CD4-positive, CD25-positive, alpha-beta regulatory T cell (primary cell): ENCODE measurements at places on chromosomes 3 and 15. TPM values are rescaled to one million over a fixed set of nuclear protein-coding genes. Genes with fewer than 3 reads are reported as not detected.

- no peak for DNase-seq
Observed at GRCh38 chr15:93519599-93519998, 430.6 kb upstream of the RGMA start.

The KNSTRN gene
- total RNA-seq = 10.5 TPM

The P2RY1 gene
- 0.57 TPM for total RNA-seq

The TIMP4 gene
- not detected for total RNA-seq

GRCh38 chr3:49611291-49611690 lies 57.0 kb downstream of the BSN start:
- no peak for DNase-seq

The ZNF621 gene
- 19.2 TPM for total RNA-seq

GRCh38 chr3:78614486-78614885 lies 1153.3 kb downstream of the ROBO1 start:
- DNase-seq = no peak

The GABRR3 gene
- total RNA-seq = not detected

GRCh38 chr3:80190051-80190450 lies 422.3 kb upstream of the ROBO1 start:
- DNase-seq = no peak

GRCh38 chr3:148512648-148513047 lies 185.1 kb upstream of the AGTR1 start:
- no peak for DNase-seq

- no peak for DNase-seq
Observed at GRCh38 chr3:51388286-51389029, 2.6 kb upstream of the RBM15B start.

DNA sequence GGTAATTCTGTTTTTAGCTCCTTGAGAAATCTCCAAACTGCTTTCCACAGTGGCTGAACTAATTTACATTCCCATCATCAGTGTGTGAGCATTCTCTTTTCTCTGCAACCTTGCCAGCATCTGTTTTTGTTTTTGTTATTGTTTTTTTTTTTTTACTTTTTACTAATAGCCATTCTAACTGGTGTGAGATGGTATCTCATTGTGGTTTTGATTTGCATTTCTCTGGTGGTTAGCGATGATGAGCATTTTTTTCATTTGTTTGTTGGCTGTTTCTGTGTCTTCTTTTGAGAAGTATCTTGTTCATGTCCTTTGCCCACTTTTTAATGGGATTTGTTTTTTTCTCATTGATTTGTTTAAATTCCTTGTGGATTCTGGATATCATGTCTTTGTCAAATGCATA lies 129.7 kb upstream of the ABHD17C start:
- DNase-seq = no peak

DNA sequence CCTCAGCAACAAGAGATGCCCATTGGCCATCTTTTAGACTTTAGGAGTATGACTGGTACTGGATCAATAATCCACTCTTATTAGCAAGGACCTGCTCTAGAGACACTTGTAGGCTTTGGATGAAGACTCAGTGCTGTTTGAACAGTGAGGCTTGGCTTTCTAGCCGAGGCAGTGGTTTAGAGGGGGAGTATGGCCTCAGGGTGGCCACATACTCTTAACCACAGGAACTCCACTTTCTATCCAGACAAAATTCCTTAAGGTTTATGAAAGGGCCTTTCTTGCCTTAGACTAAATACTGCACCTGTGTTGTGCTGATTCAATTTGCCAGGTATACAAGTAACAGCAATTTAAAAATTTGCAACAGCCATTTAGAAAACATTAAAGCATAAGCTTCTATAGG lies 1046.3 kb downstream of the DIPK2A start:
- no peak for DNase-seq

GRCh38 chr3:43695863-43696262 lies 5.1 kb downstream of the ABHD5 start:
- DNase-seq = no peak

GRCh38 chr3:25442486-25442885 lies 14.4 kb downstream of the RARB start:
- DNase-seq = no peak

DNA sequence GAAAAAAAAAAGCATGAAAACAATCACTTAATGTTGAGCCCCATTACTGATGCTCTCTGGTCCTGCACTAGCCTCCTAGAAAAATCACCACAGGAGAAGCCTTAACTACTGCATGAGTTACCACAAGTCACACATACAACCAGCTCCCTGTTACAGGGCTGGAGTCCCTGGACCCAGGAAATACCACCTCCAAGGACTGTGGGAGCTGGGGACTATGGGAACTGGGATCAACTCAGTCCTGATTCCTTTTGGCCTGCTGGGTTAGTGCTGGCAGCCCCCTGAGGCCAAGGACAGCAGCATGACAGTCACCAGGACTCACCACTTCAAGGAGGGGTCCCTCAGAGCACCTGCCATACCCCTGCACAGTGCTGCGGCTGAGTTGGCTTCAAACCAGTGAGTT lies 559 bp downstream of the NR1I2 start:
- DNase-seq = no peak

The DUOXA2 gene
- total RNA-seq = not detected

DNA sequence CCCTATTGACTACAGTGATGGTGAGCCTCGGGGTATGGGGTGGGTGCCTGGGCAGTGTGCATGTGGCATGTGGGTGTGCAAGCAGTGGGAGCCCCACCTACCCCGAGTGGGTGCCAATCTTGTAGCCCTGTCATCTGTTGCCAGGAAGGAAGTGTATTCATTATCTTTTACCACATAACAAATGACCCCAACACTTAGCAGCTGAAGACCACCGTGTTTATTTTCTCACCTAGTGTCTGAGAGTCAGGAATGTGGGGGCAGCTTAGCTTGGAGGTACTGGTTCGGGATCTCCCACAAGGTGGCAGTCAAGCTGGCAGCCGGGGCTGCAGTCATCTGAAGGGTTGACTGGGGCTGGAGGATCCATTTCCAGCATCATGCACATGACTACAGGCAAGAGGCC lies 21.7 kb downstream of the XYLB start:
- no peak for DNase-seq

- DNase-seq = no peak
Observed at GRCh38 chr15:92384381-92384780, 9.3 kb upstream of the ST8SIA2 start.

The BDH1 gene
- 20.3 TPM for total RNA-seq

GRCh38 chr15:62549345-62549970 lies 384.4 kb upstream of the C2CD4B start:
- DNase-seq = no peak

DNA sequence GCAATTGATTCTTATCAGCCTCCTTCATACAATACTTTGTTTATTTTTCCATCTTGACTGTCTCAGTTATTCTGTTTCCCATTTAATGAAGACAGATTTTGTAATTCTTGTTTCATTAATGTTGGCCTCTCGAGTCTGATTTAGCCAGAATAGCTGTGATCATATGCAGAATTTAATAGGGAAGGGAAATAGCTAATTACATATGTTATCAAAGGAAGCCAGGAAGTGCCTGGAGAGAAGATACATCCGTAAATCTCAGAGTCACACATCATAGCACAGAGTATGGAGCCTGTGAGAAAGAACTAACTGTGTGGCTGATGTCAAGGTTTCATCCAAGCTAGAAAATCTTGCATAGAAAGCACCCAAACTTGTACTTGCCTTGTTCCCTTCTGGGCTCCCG lies 288.9 kb upstream of the SLCO3A1 start:
- no peak for DNase-seq

DNA sequence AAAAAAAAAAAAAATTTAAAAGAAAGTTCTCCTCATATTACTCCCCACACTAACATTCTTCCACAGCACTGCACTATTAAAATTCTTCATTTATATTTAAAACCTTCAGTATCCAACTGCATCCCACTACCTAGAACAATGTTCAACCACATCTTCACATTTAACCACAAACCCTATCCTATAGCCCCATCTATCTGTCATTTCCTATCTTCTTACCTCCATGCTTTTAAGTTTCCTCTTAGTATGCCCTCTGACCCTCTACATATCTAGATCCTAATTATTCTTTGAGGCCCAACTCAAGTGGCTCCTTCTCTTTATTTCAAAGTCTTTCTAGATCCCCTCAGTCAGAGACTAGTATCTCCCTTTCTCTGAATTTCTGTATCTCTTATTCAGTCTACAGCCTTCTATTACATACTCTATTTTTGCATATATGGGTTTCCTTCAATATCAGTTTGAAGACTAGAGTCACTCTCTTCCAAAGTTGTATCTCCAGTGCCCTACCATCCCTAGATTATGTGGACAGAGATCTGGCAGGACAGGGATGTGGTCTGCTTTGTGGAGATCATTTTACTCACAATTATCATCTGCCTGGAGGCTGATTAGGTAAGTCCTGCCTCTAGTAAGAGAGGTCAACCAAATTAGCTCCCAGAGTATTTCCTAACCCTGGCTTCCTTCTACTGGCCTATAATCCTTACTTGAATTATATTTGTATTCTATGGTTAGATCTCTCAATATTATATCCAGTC lies 1.4 kb downstream of the CIAO2A start:
- peak; percentile 60 for DNase-seq

DNA sequence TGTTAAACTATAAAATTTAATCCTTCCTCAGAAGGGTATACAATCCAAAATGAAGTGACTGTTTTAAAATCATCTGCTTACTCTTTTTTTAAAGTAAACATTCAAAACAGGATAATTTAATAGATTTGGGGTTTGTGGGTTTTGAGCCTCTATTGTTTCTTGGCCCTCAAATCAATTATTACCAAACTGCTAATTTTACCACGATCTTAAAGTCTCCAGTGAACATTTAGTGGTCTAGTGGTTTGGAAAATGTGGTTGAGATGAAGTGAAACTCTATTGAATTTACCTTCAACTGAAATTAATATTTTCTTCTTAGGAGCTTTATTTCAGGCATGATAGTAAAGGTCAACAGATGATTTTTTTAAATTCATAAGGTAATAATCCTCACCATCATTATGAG lies 11.2 kb upstream of the ATP11B start:
- no peak for DNase-seq
